ENCODE measurements at places on chromosomes 7 and 10.
A peak's percentile ranks its signal among the peaks of the same experiment; 100 is the strongest.

- no peak for DNase-seq
Observed at GRCh38 chr7:4730971-4731370, 44.5 kb upstream of the AP5Z1 start.

- peak; percentile 89 for DNase-seq
Observed at GRCh38 chr10:44959247-44960087, at the start of gene RASSF4. Gene RASSF4 (plus strand): TSS chr10:44959802. CDS start chr10:44970203, 10,401 bp downstream.

DNA sequence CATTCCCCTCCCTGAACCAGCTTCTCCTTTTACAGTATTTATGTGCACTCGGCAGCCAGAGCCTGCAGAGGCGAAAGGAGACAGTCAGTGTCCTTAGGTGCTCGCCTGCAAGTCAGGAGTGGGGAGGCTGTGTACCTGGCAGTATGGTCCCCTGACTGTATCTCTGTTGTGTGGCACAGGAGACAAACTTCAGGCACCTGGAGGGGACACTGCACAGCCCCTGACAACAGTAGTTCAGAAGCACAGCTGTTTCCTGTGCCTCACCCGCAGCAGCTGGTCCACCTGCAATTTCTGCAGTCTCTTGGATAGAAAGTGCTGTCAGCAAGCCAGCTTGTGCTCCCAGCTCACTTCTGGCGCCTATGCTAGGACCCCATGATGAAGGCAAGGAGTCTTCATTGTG is 73.4 kb upstream of the LAMB4 start:
- DNase-seq: no peak

DNA sequence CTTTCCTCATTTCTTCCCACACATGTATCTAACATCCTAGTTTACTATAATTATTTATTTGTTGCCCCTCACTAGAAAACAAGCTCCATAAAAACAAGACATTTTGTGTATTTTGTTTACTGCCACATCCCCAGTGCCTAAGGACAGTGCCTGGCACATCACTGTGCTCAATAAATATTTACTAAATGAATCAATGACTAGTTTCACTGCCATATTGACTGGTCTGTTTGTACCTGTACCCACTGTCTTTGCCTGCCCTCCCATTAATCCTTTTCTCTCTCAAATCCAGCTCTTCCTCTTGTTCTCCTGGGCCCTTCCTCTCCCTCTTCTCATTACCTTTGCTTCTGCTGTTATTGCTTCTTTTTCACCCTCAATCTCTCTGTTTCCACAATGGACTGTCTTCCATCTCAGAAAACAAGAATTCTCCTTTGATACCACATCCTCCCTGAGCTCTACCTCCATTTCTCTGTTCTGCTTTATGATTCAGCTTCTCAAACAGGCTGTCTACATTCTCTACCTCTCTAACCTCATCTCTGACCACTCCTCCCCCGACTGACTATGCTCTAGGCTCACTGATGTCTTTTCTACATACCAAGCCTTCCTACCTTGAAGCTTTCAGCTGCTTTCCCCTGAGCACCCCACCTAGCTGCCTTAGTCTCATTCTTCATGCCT is 8.3 kb upstream of the FAM133B start:
- no peak for DNase-seq

- peak; percentile 59 for DNase-seq
Observed at GRCh38 chr10:131928248-131929095, 27.7 kb downstream of the PPP2R2D start.

DNA sequence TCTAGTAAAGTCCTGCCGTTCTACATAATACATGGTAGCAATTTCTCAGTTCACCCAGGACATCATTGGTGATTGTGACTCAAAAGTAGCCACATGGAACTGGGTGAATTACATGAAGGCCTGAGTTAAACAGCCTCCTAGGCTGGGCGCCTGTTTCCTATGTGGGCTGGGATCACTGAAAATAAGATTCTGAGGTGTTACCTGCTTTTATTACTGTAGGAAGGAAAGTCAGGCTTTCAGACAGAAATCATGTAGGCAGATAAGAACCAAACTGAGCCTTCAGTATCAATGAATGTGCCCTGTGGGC is 160.4 kb downstream of the CAMK1D start:
- DNase-seq: no peak

DNA sequence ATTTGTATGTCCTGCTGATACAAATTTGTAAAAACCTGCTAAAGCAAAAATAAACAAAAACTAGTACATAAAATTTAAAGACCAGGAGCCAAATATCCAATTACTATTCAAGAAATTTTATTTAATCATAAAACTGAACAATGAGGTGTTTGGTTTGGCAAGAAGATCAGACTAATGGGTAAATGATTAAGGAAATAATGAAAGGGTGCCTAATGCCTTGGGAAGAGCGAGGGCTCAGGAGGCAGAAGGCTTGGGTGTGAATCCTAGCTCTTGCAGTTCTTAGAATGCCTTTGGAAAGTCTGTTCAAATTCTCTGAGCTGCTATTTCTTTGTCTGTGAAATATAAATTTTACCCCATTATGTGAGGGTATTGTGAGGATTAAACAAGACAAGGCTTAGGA is 32.4 kb downstream of the NAPEPLD start:
- no peak for DNase-seq

DNA sequence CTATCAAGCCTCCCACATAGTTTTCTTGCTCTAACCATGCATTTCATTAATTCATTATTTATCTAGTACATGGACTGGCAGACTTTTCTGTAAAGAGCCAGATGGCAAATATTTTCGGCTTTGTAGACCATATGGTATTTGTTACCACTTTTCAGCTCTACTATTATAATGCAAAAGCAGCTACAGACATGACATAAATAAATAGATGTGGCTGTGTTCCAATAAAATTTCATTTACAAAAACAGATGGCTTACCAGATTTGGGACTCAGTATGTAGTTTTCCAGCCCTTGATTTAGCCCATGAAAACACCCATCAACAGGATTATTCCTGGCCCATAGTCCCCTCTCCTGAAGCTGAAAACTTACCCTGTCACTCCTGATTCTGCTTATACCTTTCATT is 32.1 kb downstream of the PLCE1 start:
- DNase-seq: no peak

- DNase-seq: no peak
Observed at GRCh38 chr10:126430512-126430911, 42.2 kb upstream of the ADAM12 start.

DNA sequence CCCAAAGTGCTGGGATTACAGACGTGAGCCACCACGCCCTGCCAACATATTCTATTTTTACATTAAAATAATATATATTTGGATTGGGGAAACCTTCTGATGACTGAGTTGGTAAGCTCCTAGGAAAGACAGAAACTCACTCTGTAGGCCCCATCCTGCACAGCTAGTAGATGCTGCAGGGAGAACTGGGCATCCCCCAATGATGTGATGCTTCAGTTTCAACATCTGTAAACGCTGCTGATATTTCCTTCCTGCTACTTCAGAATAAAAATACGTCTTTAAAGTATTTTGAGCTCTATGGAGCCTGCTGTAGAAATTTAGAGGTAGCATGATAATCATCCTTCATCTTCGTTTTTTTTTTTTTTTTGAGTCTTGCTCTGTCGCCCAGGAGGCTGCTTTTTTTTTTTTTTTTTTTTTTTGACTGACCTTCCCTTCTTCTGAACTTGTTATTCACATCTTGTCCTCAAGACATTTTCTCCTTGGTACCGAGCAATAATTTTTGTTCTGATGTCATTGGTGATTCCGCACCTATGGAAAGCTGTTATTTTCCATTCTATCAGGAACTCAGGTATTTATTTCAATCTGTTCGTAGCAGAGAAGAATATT is 21.8 kb upstream of the INPP5F start:
- no peak for DNase-seq

DNA sequence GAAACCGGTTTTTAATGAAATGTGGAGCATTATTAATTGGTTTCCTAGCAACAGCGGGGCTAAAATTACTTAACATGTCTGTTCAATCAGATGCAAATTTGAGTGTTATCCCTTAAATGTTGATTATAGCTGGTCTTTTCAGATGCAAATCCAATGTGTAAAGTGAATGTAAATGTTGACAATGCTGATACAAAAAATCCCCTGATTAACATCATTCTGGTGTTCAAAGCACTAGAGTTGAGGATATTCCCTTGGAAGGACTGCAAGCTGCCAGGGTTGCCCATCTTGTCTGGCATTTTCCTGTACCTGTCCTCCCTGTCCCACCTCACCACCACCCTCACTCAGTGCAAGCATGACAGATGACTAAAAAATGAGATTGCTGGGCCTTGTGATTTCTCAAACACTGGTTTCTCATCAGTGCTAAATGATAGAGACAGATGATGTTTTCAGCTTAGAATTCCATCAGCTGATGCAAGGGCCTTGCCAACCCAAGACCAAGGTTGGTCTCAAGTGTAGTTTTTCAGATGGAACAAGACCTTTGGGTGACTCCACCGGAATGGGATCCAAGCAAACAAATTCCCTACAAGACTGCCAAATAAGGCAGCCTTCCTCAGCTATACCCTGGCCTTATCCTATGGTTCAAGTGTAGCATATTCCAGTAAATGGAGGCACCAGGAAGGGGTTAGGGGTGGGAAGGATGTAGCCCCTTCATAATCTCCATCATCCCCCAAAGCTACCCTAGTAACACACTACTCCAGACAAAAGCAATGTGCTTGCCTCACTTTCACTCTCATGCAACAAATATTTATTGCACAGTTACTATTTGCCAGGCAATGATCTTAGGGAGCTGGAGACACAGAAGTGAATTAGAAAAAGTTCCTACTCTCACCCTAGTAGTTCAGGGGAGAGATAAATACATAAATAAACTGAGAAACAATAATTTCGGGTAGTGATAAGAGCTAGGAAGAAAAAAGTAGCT is 54.9 kb downstream of the JAZF1 start:
- no peak for DNase-seq
